ENCODE measurements at places on chromosomes 1 and 21.

GRCh38 chr1:244221991-244222390 lies 170.9 kb downstream of the ZBTB18 start:
- no peak for DNase-seq

DNA sequence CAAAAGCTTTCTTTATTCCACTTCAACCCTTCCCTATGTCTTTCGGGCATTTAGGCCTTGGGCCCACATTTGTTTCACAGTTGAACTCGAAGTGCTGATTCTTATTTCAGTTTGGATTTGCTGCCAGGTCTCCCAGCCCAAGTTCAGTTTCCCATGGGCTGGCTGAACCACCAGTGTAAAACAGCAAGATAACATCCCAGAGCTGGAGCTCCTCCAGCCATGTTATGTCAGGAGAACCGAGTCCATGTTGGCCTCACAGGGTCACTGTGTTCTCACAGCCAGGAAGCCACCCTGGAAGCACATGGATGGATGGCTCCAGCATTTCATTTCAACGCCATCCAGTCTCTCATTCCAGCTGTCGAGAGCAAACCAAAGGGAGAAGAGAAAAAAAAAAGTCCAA lies 45.2 kb upstream of the RXRG start:
- DNase-seq: no peak

DNA sequence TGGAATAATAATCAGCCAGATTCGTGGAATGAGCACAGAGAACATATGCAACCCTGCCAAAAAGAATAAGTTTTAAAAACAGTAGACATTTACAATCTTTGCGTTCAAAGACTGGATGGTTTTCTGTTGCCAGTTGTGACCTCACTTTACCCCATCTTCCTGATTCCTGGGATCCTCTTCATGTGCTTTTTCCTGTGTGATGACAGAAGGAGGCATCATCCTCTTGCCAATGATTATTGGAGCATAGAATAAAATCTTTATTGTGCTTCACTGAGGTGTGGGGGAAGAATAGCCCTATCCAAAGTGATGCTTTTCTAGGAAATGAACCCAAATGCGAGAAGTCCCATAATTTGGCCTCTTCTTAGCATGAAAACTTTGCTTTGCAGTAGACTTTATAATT lies 15.0 kb upstream of the BARHL2 start:
- DNase-seq: no peak

DNA sequence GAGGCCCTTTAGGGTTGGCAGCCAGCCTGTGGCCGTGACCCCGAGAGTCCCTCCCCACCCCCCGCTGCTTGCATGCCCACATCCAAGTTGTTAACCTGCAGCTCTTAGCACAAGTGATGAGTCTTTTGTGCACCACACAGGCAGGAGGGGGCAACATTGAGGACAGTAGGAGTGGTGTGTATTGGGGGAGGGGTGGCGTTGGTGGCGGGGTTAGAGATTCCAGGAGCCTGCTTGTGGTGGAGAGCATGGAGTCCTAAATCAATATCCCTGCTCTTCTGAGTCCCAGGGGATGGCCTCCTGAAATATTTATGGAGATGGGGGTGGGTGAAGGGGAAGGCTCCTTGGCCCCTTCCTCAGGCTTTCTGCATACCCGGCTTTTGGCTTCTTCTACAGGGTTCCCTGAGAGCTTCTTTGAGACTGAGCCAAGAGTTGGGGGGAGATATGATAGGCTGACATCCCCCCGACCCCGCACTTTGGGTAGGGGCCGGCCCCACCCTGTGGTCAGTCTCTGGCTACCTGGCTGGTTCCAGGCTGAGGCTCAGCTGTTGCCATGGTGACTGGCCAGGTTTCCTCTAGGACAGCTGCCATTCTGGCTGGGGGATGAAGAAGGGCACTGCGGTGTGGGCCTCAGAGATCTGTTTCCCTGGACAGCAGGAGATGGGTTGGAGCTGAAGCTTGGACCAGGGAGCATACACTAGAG lies 5.0 kb downstream of the CHRNB2 start:
- DNase-seq: no peak

DNA sequence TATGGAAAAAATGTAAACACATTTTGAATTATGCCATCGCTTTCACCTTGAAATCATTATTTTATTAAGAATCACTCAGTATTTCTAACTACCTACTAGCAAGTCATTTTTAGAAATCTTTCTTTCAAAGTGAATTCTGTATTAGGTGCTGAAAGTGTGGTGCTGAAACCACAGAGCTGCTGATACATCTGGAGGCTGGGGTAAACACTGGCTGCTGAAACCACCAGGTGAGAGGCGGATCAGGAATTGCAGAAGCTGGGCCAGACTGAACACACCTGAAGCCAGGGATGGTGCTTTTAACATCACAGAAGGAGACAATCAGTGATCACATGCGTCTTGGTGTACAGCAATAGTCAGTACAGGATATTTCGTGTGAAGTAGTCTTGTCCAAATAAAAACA lies 42.2 kb upstream of the KCNE1 start:
- no peak for DNase-seq

DNA sequence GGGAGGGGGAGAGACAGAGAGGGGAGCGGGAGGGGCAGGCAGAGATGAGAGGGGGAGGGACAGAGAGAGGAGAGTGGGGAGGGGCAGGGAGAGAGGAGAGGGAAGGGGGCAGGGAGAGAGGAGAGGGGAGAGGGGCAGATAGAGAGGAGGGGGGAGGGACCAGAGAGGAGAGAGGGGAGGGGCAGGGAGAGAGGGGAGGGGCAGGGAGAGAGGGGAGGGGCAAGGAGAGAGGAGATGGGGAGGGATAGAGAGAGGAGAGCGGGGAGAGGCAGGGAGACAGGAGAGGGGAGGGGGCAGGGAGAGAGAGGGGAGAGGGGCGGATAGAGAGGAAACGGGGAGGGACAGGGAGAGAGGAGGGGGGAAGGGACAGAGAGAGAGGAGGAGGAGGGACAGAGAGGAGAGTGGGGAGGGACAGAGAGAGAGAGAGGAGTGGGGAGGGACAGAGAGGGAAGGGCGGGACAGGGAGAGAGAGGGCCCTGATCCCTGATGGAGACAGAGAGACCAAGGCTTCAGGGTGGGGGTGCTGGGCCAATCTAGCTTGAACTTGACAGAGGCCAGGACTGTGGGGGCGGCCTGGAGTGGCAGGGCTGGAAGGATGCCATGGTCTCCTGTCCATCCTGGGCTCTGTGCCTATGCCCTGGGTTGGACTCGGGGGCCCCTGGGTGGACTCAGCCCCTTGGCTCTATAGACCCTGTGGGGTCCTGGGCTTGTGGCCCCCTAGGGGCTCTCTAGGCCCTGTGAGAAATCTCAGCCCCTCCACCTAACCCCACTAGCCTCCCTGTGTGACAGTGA lies 43.6 kb downstream of the DMRTB1 start:
- no peak for DNase-seq
